ENCODE measurements at places on chromosomes 2 and 18.

DNA sequence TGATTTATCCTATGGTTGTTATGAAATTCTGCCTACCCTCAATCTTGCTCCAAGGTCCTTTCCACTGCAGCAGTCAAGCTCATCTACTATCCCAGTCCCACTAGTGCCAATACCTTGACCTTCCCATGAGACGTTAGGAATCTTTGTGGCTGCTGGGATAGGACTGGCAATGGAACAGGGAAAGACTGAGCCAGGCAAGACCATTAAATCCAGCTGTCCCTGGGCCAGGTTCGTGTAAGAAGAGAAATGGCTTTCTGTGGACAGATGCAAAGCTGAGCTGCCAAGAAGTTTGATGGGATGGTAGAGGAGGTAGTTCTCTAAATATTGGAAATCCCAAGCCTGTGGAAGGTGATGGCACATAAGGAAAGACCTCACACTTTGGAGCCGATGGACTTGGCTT, 50.1 kb upstream of the TMEM17 start:
- DNase-seq: no peak

DNA sequence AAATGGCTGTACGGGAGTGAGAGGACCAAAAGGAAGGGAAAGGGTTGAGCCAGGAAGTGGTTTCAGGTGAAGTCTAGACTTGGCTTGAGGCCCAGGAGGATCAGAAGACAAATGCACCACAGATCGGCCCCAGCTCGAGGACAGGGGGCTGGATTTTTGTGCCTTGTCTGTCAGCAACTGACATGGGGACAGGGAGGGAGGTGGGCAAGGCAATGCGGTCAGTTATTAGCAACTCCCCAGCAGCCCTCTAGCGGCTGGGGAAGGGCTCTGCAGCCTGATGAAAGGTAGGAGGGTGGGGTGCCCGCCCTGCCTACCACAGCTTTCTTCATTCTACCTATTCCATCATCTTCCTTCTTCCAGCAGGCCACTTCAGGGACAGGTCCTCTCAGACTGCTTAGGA, 50.0 kb downstream of the CPO start:
- no peak for DNase-seq

DNA sequence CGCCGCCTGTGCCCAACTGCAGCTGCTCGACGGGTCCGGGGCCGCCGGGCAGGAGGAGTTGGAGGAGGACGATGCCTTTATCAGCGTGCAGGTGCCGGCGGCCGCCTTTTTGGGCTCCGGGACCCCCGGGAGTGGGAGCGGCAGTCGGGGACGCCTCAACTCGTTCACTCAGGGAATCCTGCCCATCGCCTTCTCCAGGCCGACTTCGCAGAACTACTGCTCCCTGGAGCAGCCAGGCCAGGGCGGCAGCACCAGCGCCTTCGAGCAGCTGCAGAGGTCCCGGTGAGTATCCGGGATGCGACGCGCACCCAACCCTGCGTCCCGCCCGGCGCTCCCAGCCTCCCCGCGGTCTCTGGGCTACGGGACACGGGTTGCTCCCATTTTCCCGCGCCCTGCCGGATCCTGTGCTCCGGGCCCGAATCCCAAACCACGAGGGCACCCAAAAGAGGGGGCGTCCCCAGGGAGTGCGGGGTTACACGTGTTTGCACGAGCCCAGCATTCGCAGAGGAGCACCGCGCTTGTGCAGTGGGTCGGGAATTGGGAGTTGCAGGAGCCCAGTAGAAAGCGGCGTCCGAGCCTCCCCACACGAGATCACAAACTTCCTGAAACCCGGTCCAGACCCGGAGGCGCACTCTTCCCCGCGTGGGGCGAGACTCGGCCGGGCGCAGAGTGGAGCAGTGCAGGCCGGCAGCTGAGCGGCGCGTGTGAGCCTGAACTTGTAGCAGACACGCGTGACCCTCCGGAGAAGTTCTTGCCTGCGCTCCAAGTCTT, 1.2 kb downstream of the CABLES1 start:
- no peak for DNase-seq

- DNase-seq: no peak
Observed at GRCh38 chr18:62486290-62486964, 36.4 kb upstream of the ZCCHC2 start.

DNA sequence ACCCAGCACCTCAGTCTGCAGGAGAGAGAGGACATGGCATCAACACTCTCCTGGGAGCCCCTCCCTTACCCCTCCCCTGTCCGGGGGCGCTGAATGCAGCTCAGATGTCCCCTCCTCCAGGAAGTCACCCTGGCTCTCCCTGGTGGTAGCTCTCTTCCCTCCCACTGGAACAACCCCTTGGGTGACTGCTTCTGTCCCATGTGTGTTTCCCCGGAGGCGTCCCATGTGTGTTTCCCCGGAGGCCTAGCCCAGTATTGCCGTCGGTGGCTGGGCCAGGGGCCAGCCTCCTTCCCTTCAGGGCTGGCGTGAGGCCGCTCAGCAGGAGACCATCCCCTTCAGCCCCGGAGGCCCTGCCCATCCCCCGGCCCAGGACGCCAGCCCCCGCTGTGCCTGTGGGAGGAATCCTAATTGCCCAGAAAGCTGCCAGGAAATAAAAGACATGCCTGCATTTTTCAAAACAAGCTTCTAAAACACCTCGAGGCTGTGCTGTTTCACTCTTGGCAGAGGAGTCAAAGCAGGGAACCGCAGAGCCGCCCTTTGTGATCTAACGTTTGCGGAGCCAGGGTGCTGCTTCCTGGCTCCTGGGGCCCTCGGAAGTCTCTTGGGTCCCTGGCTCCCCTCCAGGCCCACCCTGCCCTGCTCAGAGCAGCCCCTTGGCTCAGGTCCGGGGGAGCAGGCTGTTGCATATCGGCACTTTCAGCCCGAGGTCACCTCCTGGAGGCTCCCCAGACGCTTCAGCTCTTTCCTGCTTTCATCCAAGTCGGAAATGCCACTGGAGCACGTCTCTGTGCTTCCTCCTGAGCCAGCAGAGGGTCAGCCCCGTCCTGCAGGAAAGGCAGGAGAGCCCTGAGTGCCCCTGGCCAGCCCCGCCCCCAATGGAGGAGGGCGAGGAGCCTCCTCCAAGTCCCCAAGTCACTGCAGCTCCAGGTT, 11.4 kb downstream of the SNED1 start:
- DNase-seq: no peak

- no peak for DNase-seq
Observed at GRCh38 chr2:26892133-26892532, 44.2 kb downstream of the DPYSL5 start.

DNA sequence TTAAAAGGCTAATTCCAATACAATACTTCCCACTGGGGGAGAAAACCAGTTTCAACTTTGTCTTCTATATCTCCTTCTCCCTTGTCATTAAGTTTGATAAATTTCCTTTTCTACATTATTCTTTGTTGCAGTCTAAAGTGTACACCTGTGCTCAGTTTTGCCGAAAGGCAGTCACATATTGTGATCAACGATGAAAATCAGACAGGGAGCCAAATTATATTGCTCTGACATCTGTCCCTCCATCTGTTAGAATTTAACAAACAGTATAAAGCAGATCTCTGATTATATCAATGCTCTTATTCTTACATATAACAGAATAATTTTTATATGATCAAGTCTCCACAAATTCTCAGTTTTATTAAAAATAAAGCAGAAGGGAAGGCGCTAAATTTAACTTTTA, 496.7 kb downstream of the NRXN1 start:
- no peak for DNase-seq

GRCh38 chr2:138959031-138959430, 178.8 kb upstream of the NXPH2 start:
- DNase-seq: no peak
